ENCODE measurements at places on chromosomes 11 and 22. TPM values are rescaled to one million over a fixed set of nuclear protein-coding genes. Genes with fewer than 3 reads are reported as not detected.

Gene CATSPERZ
- not detected for total RNA-seq

Gene CPSF7
- total RNA-seq = 40.6 TPM

Gene CPT1B
- 7.2 TPM for total RNA-seq

Gene ACRV1
- not detected for total RNA-seq

Gene SYT13
- total RNA-seq = 4.9 TPM

Gene MRGPRX4
- total RNA-seq = not detected

Gene RSF1
- 98.2 TPM for total RNA-seq

Gene LRRN4CL
- 36.9 TPM for total RNA-seq

Gene SLC22A25
- not detected for total RNA-seq

Gene OR4D9
- total RNA-seq = not detected

Gene CBLIF
- total RNA-seq = not detected

Gene KMT2A
- total RNA-seq = 58.8 TPM

Gene OTOG
- under 0.01 TPM for total RNA-seq

Gene DDI1
- not detected for total RNA-seq

DNA sequence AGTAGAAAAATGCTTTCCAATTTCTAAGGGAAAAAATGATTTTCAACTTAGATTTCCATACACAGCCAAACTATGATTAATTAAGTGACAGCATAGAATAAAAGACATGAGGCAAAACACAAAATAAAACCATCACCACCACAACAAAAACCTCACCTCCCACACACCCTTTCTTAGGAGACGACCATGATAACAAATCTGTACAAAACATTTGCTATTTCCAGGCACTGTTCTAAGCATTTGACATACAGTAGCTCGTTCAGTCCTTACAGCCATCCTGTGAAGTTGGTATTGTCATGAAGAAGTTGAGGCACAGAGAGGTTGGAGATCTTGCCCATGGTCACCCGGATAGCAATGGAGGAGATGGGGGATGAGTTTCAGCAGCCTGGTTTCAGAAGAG, 8.7 kb downstream of the SPI1 start:
- no peak for DNase-seq
- H3K36me3 ChIP-seq = no peaks in the 10 kb centered on the region
- H3K27ac ChIP-seq = no peak overlapping the region
- H3K4me1 ChIP-seq = no peaks in the 10 kb centered on the region
- no peak overlapping the region for H3K4me3 ChIP-seq

- no peak overlapping the region for H3K4me3 ChIP-seq
- no peaks in the 10 kb centered on the region for H3K27me3 ChIP-seq
- H3K4me1 ChIP-seq = no peaks in the 10 kb centered on the region
Measured at GRCh38 chr11:2668876-2669275, 30.9 kb downstream of the KCNQ1OT1 start.

DNA sequence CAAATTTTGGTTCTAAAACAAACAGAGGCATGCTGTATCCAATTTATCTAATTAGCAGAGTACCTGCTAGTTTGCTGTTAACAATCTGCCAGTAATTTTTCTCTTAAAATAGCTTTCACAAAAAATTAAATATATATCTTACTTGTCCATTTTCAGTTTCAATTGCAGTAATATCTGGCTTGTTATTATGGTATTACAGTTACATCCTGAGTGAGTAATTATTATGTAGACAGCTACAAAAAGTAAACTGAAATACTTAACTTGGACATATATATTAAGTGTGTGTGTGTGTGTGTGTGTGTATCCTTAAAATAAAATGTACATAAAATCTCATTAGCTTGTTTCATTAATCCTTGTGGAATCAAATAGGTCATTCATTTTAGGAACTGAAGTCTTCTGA, 148.7 kb downstream of the LUZP2 start:
- H3K36me3 ChIP-seq = no peaks in the 10 kb centered on the region
- no peak for DNase-seq
- H3K27ac ChIP-seq = no peak overlapping the region
- no peak overlapping the region for H3K4me3 ChIP-seq
- H3K27me3 ChIP-seq = no peaks in the 10 kb centered on the region

DNA sequence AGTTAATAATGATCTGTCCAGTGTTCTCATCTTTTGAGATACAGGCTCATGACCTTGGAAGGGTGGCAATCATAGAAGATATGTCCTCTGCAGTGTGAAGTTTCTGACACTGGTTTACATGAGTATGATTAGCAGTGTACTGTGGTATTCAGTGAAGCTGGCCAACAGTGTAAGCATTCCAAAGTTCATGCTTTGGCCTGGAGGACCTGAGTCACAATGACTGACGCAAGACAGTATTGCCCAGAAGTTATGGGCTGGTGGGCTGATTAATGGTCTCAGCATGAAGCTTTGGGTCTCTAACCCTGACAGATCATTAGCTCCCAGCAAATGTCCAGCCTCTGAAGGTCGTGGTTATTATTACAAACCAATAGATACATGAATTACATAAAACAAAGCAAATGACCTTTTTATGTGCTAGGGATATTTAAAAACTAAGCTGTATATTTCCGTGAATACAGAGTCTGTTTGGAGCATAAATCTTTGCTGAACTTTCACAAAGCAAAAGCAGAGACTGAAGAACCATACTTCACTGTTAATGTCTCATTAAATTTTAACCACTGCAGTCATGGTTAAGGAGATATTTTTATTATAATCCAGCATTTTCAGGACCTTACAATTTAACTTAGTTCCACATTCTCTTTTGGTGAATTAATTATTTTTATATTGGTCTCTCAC, 28.3 kb upstream of the USP47 start:
- no peaks in the 10 kb centered on the region for H3K36me3 ChIP-seq
- H3K27me3 ChIP-seq = no peaks in the 10 kb centered on the region
- no peak overlapping the region for H3K4me3 ChIP-seq
- peak overlapping the region; percentile 69 for H3K27ac ChIP-seq
- no peaks in the 10 kb centered on the region for H3K4me1 ChIP-seq

DNA sequence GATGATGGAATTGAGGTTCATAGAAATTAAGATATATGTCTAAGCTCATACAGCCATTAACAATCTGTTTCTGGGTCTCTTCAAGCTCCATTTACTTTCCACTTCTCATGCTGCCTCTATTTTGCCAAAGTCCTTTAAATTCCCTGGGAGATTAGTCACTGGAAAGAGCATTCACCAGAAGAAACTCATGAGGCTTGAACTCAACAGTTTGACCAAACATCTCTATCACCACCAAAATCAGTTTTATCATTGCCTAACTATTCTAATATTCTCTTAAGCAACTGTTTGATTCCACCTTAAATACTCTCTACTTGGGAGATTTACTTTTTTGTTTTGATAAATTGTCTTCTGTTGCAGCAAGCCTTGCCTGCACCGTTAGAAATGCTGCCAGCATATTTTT, 881.3 kb downstream of the KCNA4 start:
- no peaks in the 10 kb centered on the region for H3K4me1 ChIP-seq
- no peaks in the 10 kb centered on the region for H3K36me3 ChIP-seq
- no peak overlapping the region for H3K27ac ChIP-seq
- DNase-seq = no peak
- H3K4me3 ChIP-seq = no peak overlapping the region

DNA sequence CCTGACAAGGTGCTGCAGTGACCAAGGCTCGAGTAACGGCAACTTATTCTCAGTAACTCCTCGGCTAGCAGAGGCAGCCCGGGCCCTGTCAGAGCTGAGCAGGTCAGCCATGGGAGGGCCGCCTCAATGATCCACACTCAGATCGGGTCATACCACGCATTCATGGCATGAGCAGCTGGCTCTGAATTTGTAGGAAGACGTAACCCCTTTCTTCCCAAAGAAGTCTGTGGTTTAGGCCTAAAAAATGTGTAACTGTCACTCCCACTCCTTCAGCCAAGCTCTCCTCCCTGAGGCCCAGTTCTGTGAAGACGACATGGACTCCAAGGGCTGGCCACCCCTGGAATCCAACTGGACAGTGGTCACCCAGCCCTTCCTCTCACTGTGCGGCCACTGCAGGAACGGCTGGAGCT, 30.0 kb downstream of the PPP2R1B start:
- peaks cover 29% of the 10 kb centered on the region for H3K4me1 ChIP-seq
- no peak overlapping the region for H3K4me3 ChIP-seq
- H3K27me3 ChIP-seq = no peaks in the 10 kb centered on the region
- H3K36me3 ChIP-seq = no peaks in the 10 kb centered on the region

DNA sequence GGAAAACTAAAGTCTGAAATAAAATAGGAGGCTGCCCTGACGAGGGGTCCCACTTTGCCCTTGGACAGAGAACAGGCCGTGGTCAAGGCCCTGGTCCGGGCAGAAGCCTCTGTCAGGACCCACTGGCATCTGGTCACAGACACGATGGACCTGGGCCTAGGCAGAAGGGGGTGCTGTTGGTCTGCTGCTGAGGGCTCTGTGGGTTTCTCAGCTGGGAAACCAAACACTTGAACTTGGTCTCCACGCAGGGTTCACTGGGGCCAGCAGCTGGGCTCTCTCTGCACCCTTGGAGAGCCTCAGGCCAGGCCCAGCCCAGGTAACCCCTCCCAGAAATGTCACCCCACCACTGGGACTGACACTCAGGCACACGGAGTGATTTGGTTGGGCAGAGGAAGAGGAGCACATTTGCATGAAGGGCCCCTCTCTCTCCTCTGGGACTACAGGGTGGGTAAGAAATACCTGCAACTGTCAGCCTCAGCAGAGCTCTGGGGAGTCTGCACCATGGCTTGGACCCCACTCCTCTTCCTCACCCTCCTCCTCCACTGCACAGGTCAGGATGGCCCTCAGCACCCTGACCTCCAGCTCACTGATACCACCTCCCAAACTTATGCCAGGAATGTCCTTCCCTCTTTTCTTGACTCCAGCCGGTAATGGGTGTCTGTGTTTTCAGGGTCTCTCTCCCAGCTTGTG, 48.1 kb upstream of the TOP3B start:
- peak overlapping the region; percentile 64 for H3K27ac ChIP-seq
- no peak overlapping the region for H3K4me3 ChIP-seq
- no peaks in the 10 kb centered on the region for H3K4me1 ChIP-seq
- H3K27me3 ChIP-seq = no peaks in the 10 kb centered on the region
- H3K36me3 ChIP-seq = no peaks in the 10 kb centered on the region
- peak; percentile 34 for DNase-seq

GRCh38 chr11:57458410-57459163, 1.7 kb upstream of the RTN4RL2 start:
- no peak overlapping the region for H3K27ac ChIP-seq
- H3K27me3 ChIP-seq = peaks cover 19% of the 10 kb centered on the region
- peak overlapping the region; percentile 31 for H3K4me3 ChIP-seq
- DNase-seq = no peak

- H3K36me3 ChIP-seq = no peaks in the 10 kb centered on the region
- H3K27me3 ChIP-seq = no peaks in the 10 kb centered on the region
- DNase-seq = no peak
- H3K4me3 ChIP-seq = no peak overlapping the region
Measured at GRCh38 chr11:128535468-128536457, 51.6 kb downstream of the ETS1 start.

DNA sequence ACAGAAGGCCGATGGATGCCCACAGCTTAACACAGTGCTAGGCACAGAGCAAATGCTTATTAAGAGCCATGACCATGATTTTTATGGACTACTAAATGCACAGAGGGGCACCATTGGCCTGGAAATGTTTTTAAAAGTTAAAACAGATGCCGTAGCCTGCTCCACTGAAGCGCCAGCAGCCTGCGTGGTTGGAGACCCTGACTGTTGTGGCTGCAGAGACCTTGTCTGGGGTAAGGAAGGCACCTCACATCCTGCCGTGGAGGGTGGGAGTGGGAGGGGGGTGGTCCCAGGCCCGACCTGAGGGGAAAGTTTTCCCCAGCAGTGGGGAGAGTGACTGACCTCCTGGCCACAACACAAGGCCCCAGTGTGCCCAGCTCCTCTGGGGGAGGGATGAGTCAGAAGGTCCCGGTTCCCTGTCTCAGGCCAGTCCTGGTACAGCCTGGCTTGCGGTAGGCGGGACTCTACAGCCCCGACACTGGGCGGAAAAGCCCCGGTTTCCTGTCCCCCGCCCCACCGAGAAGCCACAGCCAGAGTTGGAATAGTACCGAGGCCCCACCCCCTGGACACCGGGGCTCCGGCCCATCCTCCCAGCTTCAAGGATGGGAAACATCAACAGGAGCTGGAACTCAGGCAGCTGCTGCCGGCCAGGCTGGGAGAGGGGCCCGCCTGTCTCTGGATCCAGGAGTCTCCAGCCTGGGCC, 7.0 kb downstream of the CHST1 start:
- H3K4me3 ChIP-seq = no peak overlapping the region
- no peaks in the 10 kb centered on the region for H3K27me3 ChIP-seq
- peak overlapping the region; percentile 74 for H3K27ac ChIP-seq
- no peaks in the 10 kb centered on the region for H3K36me3 ChIP-seq

GRCh38 chr11:19703211-19703610, 9.4 kb upstream of the NAV2 start:
- H3K27me3 ChIP-seq = no peaks in the 10 kb centered on the region
- H3K4me3 ChIP-seq = no peak overlapping the region
- no peaks in the 10 kb centered on the region for H3K4me1 ChIP-seq
- H3K36me3 ChIP-seq = no peaks in the 10 kb centered on the region

DNA sequence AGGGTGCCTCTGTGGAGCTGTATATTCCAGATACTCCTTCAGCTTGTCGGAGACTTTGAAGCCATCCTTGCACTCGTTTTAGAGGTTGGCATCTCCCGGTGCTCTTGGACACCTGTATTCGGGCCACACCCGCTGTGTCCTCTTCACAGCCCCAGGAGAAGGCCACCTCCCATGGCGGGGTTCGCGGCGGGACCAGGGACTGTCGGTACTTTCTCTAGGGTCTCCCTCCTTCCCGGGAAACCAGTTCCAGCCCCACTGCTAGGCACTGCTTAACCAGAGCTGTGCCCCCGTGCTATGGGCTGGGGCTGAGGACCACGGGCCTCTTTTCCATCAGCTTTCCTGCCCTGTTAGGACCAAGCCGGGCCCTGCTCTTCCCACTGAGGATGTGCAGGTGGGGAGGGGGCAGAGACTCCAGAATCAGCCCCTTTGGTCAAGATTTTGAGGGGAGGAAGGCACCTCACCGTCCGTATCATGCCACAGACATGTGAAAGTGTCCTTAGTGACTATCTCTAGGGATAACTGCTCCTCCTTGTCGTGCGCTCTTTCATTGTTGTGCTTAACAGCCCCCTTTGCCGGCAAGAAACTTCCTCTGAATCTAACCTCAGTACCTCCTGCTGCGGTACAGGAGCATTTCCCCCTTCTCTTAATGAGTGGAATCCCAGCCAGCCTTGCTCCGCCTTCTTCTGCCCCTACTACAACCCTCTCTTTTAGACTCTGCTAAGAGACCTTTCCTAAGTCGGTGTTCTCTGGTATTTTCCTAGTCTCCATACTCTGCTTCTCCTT, 1.2 kb upstream of the B3GAT1 start:
- no peak overlapping the region for H3K27ac ChIP-seq
- no peak for DNase-seq
- no peak overlapping the region for H3K4me3 ChIP-seq
- H3K27me3 ChIP-seq = peaks cover 21% of the 10 kb centered on the region
- no peaks in the 10 kb centered on the region for H3K4me1 ChIP-seq

DNA sequence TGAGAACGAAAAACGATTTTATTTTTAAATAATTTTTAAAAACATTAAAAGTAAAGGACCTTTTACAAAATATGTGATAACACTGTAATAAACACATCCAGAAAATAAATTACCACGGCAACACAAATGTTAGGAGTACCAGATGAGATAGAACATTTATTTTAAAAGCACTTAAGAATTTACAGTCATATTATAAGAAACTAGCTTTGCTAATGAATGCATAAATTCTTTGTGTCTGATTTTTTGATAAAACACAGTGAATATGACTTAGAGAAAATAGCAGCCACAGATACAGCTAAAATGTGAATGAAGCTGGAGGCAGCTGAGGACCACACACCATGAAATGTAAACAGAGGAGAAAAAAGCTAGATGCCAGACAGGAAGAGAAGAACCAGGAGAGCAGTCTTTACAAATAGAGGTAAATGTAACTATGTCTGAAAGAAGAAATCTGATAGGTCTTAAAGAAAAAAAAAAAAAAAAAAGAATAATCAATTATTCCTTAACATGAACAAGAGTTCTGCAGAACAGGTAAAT, 14.6 kb downstream of the CCDC34 start:
- no peak overlapping the region for H3K4me3 ChIP-seq
- H3K4me1 ChIP-seq = no peaks in the 10 kb centered on the region
- no peaks in the 10 kb centered on the region for H3K27me3 ChIP-seq

- DNase-seq = no peak
- no peaks in the 10 kb centered on the region for H3K4me1 ChIP-seq
Measured at GRCh38 chr11:61007956-61008896, 36.7 kb downstream of the CD6 start.

All from uterus (tissue), 4 donors.